ENCODE measurements at places on chromosomes 11 and 22.
A peak's percentile ranks its signal among the peaks of the same experiment; 100 is the strongest.

- DNase-seq = no peak
These were observed 797 bp upstream of the B3GAT3 start for GRCh38 chr11:62622476-62623089.

DNA sequence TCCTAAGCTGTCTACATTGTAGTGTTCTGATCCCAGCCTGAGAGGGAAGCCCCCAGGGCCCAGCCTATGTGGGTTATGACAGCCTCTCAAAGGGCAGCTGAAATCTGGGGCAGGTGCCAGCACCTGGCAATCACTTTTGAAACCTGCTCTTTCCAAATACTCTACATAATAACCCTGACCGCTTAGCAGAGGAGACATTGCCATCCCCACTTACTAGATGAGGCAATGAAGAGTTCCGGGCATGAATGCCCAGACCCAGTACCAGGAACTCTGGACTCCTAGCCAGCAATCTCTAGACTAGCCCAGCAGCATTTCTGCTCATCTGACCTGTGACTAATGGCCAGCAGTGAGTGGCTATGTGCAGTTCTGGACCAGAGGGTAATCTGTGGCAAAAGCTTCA lies 412.4 kb upstream of the CADM1 start:
- DNase-seq = no peak

DNA sequence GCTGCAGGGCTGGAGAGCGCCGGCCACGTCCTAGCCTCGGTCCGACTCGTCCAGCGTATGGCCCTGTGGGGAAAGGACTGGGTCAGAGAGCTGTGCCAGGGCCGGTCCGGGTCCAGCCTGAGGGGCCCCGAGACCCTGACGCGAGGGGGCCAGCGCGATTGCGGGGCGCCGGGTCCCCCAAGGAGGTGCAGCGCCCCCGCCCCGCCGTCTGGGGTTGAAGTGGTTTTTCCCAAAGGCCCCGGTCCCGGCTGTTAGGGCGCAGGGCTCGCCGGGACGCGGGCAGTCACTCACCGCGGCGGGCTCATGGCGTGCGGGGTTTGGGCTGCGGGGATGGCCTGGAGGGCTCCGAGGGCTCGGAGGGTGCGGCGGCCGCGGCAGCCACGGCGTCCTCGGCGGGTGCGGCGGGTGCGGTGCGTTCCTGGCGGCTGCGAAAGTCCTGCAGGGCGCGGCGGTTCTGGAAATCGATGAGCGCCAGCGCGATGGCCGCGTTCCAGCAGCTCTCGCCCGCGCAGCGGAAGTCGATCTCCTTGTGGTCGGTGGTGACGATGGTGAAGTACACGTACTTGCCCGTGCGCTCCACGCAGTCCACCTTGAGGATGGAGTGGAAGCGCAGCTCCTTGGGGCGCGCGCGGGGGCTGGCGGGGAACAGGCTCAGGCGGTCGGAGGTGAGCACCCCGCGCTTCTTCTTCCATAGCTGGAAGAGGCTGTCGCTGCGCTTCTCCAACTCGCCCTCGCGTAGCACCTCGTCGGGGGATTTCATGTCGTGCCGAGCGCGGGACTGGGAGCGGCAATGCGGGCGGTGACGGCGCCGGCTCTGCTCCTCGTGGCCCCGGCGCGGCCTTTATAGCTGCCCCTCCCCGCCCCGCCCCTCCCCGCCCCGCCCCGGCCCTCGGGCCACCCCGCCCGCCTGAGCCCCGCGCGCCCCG lies at the start of gene PHLDA2:
Gene PHLDA2 (minus strand): TSS at position 816 of the 926 bp plus-strand sequence. CDS start 56 bp downstream, at position 760.
- DNase-seq = peak; percentile 39

GRCh38 chr11:126764231-126764630 lies 236.3 kb downstream of the KIRREL3 start:
- DNase-seq = no peak

DNA sequence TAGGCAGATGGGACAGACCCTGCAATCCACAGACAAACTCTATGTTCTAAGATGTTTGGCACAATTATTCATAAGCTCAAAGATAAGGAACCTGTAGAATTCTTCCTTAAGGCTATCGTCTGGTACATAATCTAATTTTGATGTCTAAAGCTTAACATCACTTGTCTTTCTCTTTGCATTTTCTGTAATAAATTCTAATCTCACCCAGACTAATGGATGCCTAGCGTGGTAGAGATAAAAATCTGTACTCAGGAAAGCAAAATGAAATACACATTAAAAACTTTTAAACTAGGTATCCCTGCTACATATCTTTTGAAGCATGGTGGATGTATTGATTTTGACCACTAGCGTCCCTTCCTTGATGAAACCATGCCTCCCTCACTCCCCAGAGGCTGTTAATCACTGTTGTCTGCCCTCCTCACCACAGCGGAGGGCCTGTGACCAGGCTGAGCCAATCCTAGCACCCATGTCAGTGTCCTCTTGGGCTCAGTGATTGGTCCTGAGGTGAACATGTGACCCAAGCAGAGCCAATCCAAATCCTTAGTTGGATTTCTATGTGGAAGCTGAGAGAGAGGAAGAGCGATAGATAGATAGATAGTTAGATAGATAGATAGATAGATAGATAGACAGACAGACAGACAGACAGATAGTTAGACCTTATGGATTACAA lies 82.2 kb upstream of the GRK3 start:
- no peak for DNase-seq

GRCh38 chr11:95404370-95404769 lies 173.4 kb upstream of the SESN3 start:
- no peak for DNase-seq

DNA sequence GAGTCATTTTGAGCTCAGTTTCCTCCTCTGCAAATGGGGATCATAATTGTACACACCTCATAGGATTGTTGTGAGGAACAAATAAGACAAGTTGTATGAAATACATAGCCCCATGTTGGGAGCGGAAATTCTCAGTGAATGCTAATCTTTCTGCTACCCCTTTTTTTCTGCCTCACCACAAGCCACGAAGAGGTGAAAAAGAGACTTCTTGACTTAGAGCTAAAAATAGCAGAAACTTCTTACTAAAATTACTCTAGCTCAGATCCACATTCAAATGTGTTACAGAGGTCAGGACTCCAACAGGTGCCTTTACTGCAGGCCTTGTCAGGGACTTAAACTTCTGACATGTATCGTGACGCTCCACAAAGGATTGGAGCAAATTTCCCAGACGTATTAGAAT lies 128.5 kb downstream of the MIAT start:
- no peak for DNase-seq

GRCh38 chr11:103903621-103904323 lies 132.7 kb upstream of the DDI1 start:
- DNase-seq = no peak

GRCh38 chr11:295351-296170 lies 3.8 kb downstream of the IFITM5 start:
- DNase-seq = no peak

DNA sequence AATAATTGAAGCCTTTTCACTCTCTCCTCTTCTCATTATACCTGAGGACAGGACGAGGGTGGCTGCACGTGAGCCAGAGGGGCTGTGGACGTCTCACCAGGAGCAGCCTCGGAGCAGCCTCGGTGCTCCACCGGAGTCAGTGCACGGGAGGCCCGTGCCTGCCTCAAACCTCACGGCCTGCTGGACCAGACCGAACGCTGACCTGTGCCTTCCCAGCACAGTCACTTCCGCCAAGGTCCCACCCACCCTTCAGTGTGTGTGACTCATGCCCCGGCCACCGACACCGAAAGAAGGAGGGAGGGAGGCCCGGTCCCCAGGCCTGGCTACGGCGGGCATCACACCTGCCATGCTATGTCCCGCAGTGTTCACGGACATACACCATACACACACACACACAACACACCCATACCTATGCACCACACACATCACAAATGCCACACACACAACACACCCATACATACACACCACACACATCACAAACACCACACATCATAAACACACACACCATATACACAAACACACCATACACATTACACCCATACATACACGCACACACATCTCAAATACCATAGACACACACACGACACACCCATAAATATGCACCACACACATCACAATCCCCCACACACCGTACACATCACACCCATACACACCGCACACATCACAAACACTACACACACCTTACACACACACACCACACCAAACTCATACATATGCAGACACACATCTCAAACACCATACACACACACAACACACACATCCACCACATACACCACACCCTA lies 1506.5 kb downstream of the TBC1D22A start:
- DNase-seq = no peak

GRCh38 chr22:32920032-32920628 lies 118.6 kb downstream of the TIMP3 start:
- peak; percentile 63 for DNase-seq

DNA sequence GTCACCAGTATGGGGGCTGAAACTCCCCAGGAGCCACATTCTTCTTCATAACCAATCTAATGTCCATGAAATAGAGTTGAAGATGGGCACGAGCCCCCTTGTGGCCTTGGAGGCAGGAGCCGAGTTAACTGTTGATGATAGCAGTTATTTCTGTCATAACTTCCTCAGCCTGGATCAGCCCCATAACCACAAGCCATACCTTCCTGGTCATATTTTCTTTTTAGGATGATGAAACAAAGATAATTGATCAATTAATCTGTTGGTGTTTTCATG lies 65.0 kb upstream of the TTC12 start:
- no peak for DNase-seq
